ENCODE measurements at places on chromosomes 5 and 9. TPM values are rescaled to one million over a fixed set of nuclear protein-coding genes. Genes with fewer than 3 reads are reported as not detected.

SLC25A2 gene
- total RNA-seq, result 1.0 TPM

ICE1 gene
- 26.0 TPM for total RNA-seq

ABCA2 gene
- total RNA-seq, result 22.1 TPM

DDX41 gene
- 98.9 TPM for total RNA-seq

CKS2 gene
- 45.5 TPM for total RNA-seq

PFN3 gene
- not detected for total RNA-seq

ANKRD34B gene
- not detected for total RNA-seq

ROR2 gene
- total RNA-seq, result 20.9 TPM

PPP3R2 gene
- total RNA-seq, result not detected

SNCAIP gene
- total RNA-seq, result 0.66 TPM

PHF24 gene
- under 0.01 TPM for total RNA-seq

PRKACG gene
- not detected for total RNA-seq

PCDHGB4 gene
- total RNA-seq, result 21.5 TPM

KCTD16 gene
- 0.50 TPM for total RNA-seq
